ENCODE measurements at places on chromosomes 2 and 18.

DNA sequence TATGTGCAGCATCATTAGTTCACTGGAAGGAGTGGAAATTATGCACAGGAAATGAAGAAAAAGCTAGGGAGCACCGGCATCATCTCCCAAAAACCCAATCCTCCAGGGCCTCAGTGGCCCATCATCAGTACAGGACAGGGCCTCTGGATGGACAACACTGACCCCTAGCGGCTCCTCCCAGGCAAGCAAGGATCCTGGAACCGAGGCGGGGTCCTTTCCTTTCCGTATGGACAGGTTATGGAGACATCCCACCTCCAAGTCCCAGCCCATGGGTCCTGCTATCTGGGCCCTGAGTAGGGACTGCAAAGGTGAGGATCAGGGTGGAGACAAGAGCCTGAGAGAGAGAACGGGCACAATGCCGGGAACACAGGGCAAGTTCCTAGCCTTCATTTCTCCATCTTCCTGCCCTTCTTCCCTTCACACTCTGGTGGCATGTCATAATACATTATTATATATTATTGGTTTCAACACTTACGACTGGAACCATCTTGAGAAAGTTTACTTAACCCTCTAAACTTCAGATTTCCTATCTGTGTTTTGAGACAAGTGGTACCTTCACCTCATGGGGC lies 68.2 kb downstream of the ZNF516 start:
- no peak overlapping the region for H3K4me3 ChIP-seq
- peak; percentile 19 for DNase-seq
- no peaks in the 10 kb centered on the region for H3K27me3 ChIP-seq
- no peaks in the 10 kb centered on the region for H3K36me3 ChIP-seq
- no peaks in the 10 kb centered on the region for H3K4me1 ChIP-seq
- no peak overlapping the region for H3K27ac ChIP-seq

DNA sequence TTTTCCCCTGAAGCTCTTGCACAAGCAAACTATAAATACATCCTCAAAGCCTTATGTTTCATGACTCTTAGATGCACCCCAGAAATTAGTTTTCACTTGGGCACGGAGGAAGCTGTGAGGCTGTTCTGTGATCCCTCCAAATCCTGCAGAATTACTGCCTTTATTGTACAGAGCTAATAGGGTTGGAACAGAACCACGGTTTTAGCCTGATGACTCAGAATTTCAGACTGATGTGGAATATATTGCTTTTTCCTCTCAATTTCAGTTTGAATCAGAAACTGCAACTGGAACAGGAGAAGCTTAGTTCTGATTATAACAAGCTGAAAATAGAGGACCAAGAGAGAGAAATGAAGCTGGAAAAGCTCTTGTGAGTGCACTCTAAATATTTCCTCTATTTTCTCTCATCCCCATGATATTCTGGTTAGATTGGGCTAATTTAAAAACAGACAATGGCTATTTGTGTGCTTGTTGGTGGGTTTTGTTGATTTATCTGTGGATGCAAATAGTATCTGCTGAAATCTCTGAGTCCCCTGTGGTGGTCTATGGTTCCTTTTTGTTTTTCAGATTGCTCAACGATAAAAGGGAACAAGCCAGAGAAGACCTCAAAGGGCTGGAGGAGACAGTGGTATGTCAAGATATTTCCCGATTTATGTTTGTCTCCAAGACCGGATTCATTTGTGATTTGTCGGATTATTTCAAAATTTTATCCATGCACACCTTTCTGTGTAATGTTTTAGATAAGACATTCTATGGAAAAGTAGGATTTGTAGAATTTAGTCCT lies 38.2 kb upstream of the LYPD6B start:
- H3K36me3 ChIP-seq, result no peaks in the 10 kb centered on the region
- H3K27me3 ChIP-seq, result peaks cover 5% of the 10 kb centered on the region
- H3K4me3 ChIP-seq, result no peak overlapping the region
- no peak for DNase-seq

DNA sequence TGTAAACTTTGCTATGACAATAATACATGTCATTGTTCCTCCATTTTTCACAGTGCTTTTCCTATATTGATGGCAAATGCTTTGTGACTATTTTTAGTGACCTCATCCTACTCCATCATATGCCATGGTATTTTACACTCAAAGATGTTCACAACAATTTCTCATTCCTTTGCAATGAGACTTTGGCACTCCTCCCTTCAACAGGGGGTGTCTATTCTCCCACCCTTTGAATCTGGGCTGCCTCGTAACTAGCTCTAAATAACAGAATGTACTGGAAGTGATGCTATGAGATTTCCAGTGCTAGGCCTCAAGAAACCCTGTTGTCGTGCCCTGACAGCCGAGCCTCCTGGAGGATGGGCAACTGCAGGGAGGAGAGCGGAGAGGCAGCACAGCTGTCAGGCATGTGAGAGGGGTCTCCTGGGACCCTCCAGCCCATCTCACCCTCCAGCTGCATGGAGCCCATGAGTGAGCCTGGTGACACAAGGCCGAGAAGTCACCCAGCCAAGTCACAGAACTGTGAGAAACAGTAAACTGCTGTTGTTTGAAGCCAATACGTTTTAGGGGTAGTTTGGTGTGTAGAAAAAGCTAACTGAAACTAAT lies 103.1 kb upstream of the APCDD1 start:
- H3K4me3 ChIP-seq, result no peak overlapping the region
- peaks cover 6% of the 10 kb centered on the region for H3K4me1 ChIP-seq
- H3K27ac ChIP-seq, result no peak overlapping the region
- no peaks in the 10 kb centered on the region for H3K27me3 ChIP-seq
- no peaks in the 10 kb centered on the region for H3K36me3 ChIP-seq

DNA sequence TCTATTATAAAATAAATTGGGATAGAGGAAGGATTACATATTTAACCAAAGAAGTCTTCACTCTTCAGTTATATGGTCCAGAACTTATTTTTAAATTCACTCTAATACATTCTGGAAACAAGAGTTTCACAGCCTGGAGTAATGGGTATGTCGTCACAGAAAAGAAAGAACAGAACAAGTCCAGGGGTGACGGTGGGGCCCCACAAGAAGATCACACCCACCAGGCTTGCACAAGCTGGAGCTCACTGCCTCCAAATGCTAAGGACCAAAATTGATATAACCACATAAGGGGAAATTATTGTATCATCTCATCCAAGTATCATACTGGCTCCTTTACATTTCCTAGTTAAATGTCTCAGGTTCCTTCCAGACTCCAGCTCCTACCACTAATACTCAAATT lies 11.3 kb downstream of the LRPPRC start:
- DNase-seq, result no peak
- no peak overlapping the region for H3K27ac ChIP-seq
- no peaks in the 10 kb centered on the region for H3K27me3 ChIP-seq

- no peaks in the 10 kb centered on the region for H3K27me3 ChIP-seq
- H3K4me3 ChIP-seq, result no peak overlapping the region
- no peak for DNase-seq
- H3K4me1 ChIP-seq, result no peaks in the 10 kb centered on the region
- H3K27ac ChIP-seq, result no peak overlapping the region
Observed at GRCh38 chr2:153972412-153972811, 100.7 kb downstream of the GALNT13 start.

DNA sequence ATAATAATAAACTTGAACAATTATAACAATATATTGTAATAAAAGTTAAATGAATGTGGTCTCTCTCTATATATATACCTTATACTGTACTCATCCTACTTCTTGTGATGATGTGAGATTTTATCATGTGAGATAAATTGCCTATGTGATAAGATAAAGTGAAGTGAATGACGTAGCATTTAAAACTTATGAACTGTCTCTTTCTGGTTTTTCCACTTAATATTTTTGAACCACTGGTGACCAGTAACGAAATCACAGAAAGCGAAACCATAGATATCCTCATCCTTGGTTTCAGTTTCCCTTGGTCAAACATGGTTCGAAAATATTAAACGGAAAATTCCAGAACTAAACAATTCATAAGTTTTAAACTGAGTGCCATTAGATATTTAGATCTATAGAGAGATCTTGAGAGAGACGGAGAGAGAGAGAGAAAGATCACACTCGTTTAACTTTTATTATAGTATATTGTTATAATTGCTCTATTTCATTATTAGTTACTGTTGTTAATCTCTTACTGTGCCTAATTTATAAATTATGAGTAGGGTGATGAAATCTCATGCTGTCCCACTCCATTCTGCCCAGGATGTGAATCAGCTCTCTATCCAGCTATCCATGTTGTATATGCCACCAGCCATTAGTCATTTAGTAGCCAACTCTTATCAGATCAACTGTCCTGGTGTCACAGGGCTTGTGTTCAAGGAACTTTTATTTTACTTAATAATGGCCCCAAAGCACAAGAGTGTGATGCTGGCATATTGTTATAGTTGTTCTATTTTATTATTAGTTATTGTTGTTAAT lies 156.8 kb downstream of the THADA start:
- DNase-seq, result peak; percentile 51
- no peak overlapping the region for H3K4me3 ChIP-seq
- no peaks in the 10 kb centered on the region for H3K4me1 ChIP-seq
- H3K27me3 ChIP-seq, result no peaks in the 10 kb centered on the region
- H3K36me3 ChIP-seq, result no peaks in the 10 kb centered on the region

DNA sequence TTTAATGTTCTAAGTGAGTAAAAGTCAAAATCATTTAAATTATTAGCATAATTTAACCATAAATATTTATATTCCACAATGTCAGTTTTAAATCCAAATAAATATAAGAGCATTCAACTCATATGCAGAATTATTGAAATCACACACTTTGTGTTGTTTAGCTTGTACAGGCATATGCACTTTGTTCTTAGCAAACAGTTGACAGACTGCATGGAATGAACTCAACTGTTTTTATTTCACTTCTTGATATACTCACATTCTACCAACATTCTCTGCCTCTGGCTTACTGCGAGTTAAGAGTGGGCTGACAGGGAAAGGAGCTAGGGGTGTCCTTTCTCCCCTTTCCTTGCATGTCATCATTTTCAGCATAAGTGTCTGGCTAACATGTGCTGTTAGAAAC lies 7.6 kb upstream of the PIEZO2 start:
- no peaks in the 10 kb centered on the region for H3K36me3 ChIP-seq
- H3K4me1 ChIP-seq, result no peaks in the 10 kb centered on the region
- H3K27me3 ChIP-seq, result no peaks in the 10 kb centered on the region
- DNase-seq, result no peak

- peak; percentile 40 for DNase-seq
- H3K27ac ChIP-seq, result no peak overlapping the region
- no peaks in the 10 kb centered on the region for H3K4me1 ChIP-seq
Observed at GRCh38 chr2:180203972-180204371, 196.9 kb upstream of the CWC22 start.

- no peaks in the 10 kb centered on the region for H3K36me3 ChIP-seq
- no peak for DNase-seq
- no peaks in the 10 kb centered on the region for H3K27me3 ChIP-seq
- no peak overlapping the region for H3K4me3 ChIP-seq
- no peaks in the 10 kb centered on the region for H3K4me1 ChIP-seq
Observed at GRCh38 chr2:176536439-176537133, 267.3 kb downstream of the MTX2 start.

GRCh38 chr18:63106727-63107126 lies 212.8 kb downstream of the BCL2 start:
- H3K36me3 ChIP-seq, result no peaks in the 10 kb centered on the region
- no peak overlapping the region for H3K4me3 ChIP-seq
- no peaks in the 10 kb centered on the region for H3K4me1 ChIP-seq
- DNase-seq, result no peak
- H3K27me3 ChIP-seq, result no peaks in the 10 kb centered on the region

DNA sequence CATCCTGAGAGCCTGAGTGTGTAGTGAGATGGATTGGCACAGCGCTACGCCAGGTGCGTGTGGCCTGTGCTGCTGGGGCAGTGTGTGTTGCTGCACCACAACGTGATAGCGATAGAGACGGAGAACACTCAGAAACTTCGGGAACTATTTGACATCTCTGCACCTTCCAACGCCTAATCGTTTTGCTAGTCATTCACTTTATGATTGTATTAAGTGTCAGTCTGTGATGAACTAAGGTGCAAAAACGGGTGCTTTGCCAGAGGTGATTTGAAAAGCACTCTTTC lies 26.0 kb upstream of the IGFBP2 start:
- H3K4me1 ChIP-seq, result no peaks in the 10 kb centered on the region
- H3K27ac ChIP-seq, result no peak overlapping the region
- DNase-seq, result no peak
- H3K4me3 ChIP-seq, result no peak overlapping the region

DNA sequence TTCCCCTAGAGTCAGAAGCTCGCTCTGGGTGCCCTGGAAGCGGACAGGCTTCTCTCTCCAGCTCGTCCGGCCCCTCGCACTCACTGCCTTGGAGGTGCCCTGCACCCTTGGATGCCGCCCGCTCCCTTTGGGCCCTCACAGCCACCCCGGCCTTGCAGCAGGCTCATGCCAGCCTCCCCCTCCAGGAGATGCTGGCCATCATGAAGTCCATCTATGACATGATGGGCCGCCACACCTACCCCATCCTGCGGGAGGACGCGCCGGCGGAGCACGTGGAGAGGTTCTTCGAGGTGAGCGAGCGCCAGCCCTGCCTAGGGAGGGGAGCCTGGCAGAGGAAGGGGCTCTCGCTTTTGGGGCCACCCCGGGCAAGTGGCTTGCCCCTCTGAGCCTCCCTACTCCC lies 20.3 kb upstream of the FAHD2A start:
- H3K4me1 ChIP-seq, result no peaks in the 10 kb centered on the region
- no peaks in the 10 kb centered on the region for H3K36me3 ChIP-seq
- DNase-seq, result no peak

DNA sequence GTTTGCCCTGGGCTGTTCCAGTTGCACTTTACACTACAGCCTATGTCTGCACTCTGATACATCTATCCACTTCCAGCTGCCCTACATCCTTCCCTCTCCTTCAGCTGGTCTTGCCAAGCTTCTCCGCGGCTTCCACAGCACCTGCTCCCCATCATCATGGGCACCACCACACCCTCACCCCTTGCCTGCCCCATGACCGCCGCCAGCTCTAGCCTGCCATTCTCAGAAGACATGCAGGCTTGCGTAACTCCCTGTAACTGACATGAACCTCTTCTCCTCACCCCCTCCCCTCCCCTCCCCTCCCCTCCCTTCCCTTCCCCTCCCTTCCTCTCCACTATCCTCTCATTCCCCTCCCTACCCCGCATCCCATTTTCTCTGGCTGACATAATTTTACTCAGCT lies 46.0 kb downstream of the PAX8 start:
- H3K4me1 ChIP-seq, result peaks cover 6% of the 10 kb centered on the region
- DNase-seq, result no peak
- no peaks in the 10 kb centered on the region for H3K27me3 ChIP-seq
- no peak overlapping the region for H3K27ac ChIP-seq
- H3K4me3 ChIP-seq, result no peak overlapping the region

Data from fibroblast of lung (primary cell).